ENCODE measurements at places on chromosomes 16 and 17. TPM values are rescaled to one million over a fixed set of nuclear protein-coding genes. Genes with fewer than 3 reads are reported as not detected.

GRCh38 chr16:87821376-87822107, 47.8 kb downstream of the SLC7A5 start:
- DNase-seq, result no peak

DNA sequence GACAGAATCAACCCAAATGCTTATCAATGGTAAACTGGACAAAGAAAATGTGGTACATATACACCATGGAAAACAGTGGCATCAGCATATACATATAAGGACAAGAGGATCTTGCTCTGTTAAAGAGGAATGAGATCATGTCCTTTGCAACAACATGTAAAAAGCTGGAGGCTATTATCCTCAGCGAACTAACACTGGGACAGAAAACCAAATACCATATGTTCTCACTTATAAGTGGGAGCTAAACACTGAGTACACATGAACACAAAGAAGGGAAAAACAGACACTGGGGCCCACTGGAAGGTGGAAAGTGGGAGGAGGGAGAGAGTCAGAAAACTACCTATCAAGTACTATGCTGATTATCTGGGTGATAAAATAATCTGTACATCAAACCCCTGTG, 447.3 kb upstream of the MAF start:
- no peak for DNase-seq

- DNase-seq, result no peak
These were observed 163.8 kb downstream of the RPTOR start for GRCh38 chr17:80708480-80708879.

- DNase-seq, result no peak
These were observed 40.8 kb upstream of the TAOK1 start for GRCh38 chr17:29349409-29349808.

DNA sequence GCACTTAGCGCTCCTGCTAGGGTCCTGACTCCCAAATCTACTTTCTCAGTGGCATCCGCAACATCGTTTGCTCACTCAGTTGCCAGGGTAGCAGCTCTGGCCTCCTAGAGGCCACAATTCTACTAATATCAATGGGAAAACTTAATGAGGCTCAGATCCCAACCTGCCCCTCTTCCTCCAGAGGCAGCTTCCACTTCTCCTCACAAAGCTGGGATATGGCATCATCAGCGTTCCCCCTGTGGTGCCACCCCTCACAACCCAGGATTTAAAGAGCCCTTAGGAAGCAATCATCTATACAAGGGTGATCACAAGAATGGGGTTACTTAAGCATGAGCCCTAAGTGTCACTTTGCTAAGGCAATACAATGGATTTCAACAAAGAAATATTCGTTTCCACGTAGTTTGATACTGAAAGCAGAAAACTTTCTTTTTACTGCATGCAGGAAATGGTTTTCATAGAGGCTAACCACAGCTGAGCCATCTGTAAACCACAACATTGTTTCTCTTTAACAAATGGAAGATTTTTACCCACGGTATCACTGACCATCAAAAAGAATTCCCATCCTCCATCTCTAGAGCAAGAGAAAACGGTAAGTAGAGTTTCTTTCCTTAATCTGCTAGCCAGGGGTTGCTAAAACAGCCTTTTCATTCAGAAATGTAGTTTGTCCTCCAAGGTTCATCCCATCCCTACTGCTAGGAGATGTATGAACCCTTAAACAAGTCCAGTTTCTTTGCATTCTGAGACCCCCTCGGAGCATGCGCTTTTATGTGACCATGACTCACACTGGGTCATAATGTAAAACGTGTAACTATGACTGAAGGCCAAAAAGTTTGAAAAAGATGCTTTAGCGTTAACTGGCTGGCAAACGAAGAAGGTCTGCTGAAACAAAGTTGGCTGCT, 68.3 kb upstream of the BCAR1 start:
- DNase-seq, result no peak

- no peak for DNase-seq
These were observed 159.2 kb downstream of the CYLD start for GRCh38 chr16:50901062-50901461.

DNA sequence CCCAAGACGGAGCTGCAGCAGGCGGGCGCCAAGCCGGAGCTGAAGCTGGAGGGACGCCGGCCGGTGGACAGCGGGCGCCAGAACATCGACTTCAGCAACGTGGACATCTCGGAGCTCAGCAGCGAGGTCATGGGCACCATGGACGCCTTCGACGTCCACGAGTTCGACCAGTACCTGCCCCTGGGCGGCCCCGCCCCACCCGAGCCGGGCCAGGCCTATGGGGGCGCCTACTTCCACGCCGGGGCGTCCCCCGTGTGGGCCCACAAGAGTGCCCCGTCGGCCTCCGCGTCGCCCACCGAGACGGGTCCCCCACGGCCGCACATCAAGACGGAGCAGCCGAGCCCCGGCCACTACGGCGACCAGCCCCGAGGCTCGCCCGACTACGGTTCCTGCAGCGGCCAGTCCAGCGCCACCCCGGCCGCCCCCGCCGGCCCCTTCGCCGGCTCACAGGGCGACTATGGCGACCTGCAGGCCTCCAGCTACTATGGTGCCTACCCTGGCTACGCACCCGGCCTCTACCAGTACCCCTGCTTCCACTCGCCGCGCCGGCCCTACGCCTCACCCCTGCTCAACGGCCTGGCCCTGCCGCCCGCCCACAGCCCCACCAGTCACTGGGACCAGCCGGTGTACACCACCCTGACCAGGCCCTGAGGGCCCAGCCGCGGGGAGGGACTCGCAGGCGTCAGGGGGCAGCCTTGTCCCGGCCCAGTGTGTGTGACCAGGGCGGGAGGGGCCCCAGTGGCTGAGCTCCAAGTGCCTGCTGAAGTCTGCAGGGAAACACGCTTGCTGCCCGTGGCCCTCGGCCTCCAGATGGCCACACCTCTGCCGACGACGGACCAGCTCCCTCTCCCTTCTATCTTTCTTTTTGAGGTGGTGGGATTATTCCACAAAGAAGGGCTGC, 3.4 kb downstream of the SOX8 start:
- DNase-seq, result no peak

- DNase-seq, result no peak
These were observed 524.9 kb downstream of the WWOX start for GRCh38 chr16:78624366-78624765.

DNA sequence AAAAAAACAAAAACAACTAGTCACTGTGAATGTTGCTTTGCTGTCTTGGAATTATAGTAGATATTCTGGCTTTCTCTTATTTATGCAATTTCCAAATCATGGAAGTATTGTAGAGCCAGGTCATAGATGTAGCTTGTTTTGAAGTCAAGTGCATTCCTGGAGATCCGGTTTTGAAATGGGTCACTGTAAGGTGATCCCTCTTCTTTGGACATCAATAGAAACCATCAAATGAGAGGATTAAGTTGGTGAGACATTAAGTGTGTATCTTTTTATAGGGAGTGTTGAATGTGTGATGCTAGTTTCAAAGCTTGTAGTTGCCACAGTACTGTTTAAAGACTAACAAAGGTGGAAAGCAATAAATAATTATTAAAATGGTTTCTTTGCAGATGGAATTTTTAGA, 4.5 kb downstream of the PRKAR1A start:
- DNase-seq, result no peak

GRCh38 chr16:70252355-70252988, 732 bp upstream of the EXOSC6 start:
- peak; percentile 36 for DNase-seq

GRCh38 chr16:65024767-65025178, 97.1 kb downstream of the CDH11 start:
- DNase-seq, result no peak

DNA sequence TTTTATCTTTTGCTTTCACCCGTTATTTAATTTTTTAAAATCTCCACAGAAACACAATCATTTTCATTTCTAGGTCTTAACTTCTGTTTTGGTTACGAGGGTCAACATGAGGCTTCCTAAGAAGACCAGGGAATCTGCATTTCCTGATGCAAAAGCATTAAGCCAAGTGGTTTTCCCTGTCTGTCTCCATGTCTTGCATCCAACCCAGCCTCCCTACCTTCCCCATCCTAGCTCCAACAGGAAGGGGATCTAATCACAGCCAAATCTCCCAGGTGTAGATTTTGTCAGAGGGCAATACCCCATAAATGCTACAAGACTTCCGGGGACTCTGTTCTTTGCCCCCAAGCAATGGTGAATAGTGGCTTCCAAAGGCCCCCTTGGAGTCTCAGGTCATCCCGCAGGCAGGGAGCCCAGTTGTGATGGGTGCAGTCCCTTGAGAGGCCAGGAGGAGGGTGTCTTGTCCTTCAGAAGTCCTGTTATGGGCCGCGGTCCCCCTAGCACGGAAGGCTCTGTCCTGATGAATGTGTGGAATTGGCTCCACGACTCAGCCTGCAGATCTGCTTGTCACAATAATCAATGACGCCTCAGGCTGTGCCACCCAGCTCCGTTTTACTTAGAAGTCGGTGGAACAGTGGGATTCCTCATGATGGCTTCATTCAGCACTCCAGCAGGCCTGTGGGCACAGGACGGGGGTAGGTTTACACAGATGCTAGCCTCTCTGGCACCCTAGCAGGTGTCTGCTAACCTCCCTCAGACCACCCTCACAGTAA, 141.1 kb downstream of the RGS9 start:
- peak; percentile 37 for DNase-seq

- no peak for DNase-seq
These were observed 53.5 kb downstream of the STX8 start for GRCh38 chr17:9522074-9522473.

- DNase-seq, result no peak
These were observed 136.4 kb downstream of the CDK5R1 start for GRCh38 chr17:32623196-32623595.

DNA sequence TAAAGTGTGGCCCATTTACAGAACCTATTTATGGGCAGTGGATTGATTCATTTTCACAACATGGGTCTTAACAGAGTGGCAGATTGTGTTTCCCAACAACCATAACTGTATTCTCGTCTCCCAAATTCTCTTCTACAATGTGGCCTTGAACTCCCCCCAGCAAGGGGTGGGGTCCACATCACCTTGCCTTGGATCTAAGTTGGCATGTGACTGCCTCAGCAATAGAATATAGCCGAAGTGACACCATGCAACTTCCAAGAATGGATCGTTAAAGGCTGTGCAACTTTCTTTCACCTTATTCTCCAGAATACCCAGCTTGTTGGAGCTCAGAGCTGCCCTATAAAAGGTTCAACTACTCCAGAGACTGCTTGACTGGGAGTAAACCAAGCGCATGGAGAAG, 72.0 kb upstream of the CDH5 start:
- DNase-seq, result no peak

- DNase-seq, result no peak
These were observed 9.1 kb downstream of the TAOK2 start for GRCh38 chr16:29982560-29983419.

- DNase-seq, result no peak
These were observed 3.9 kb downstream of the ABCC3 start for GRCh38 chr17:50638606-50638965.

GRCh38 chr17:27535975-27536374, 79.7 kb downstream of the KSR1 start:
- no peak for DNase-seq

DNA sequence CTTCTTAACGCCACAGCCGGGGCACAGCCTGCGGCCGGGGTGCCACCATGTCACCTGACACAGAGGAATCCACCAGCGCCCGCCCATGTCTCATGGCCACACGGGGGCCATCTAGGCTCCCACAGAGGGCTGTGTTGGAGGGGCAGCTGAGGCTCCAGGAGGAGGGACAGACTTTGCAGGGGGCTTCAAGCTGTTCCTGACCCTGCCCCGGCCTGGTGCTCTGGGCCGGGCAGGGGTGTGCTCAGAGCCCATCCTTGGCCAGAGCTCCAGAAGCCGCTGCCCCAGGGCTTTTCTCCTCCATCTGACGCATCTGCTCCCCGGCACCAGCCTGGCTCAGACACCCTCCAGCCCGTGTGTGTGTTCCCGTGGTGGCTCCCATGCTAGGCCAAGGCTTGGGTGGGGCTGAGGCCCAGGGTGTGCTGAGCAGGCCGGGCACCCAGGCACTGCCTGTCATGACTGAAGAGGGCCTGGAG, 7.8 kb upstream of the SLC38A10 start:
- no peak for DNase-seq

GRCh38 chr16:6642271-6642670, 690.4 kb upstream of the RBFOX1 start:
- no peak for DNase-seq

DNA sequence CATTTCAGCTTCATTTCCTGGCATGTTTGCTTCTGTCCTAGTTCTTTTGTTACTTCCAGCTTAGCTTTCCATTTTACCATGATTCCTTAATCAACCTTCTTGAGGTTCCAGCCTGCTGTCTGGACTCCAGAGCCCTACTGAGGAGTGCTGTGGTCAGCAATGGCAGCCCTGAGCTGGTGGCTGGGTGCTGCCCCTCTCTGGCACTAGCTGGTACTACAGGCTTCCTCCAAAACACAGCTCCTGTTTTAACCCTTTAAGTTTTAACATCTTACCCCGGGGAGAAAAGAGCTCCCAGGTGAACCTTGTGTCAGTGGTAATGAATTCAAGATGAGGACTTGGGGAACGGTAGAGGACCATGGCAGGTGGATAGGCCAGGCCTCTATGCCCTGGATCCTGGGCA, 395.5 kb downstream of the TMEM114 start:
- no peak for DNase-seq

DNA sequence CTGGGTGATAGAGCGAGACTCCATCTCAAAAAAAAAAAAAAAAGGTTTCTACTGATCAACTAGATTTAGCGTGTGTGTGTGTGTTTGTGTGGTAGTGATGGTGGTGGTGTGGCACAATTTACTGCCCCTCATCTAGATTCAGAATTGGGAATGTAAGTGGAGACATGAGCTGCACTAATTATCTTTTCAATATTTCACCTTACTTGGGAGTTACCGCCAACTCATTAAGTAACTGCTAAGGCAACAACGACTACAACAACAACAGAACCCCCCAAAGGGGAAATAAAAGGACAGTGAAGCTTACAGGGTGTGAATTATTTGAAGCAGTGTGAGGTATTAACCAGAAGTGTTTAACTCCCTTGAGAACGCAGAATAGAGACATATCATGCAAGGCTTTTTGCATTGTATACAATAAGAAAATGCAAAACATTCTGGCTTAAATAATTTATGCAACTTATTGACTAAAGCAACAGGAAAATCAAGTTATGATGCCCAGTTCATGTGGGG, 180.5 kb downstream of the SHISA9 start:
- no peak for DNase-seq

GRCh38 chr16:27326738-27327585, 13.2 kb downstream of the IL4R start:
- DNase-seq, result peak; percentile 78

- no peak for DNase-seq
These were observed 55.9 kb downstream of the TBC1D16 start for GRCh38 chr17:79979816-79980215.

The DPEP3 gene
- total RNA-seq, result not detected

The MMP28 gene
- total RNA-seq, result 1.5 TPM

The OTOP3 gene
- not detected for total RNA-seq

The ST6GALNAC1 gene
- 3.8 TPM for total RNA-seq

The RNF213 gene
- 25.7 TPM for total RNA-seq

The KRTAP2-1 gene
- not detected for total RNA-seq
